Left kidney (tissue), 8 donors: ENCODE measurements at places on chromosomes 7 and 10. TPM values are rescaled to one million over a fixed set of nuclear protein-coding genes. Genes with fewer than 3 reads are reported as not detected.

MYL10 gene
- polyA plus RNA-seq = 0.37 TPM

NEUROD6 gene
- polyA plus RNA-seq = not detected

ARHGEF35 gene
- polyA plus RNA-seq = 24.0 TPM

CARD11 gene
- 1.1 TPM for polyA plus RNA-seq

GLI3 gene
- 18.9 TPM for polyA plus RNA-seq

LIPF gene
- 0.47 TPM for polyA plus RNA-seq

PDK4 gene
- 17.4 TPM for polyA plus RNA-seq

TMEM213 gene
- 39.2 TPM for polyA plus RNA-seq

AKR1C2 gene
- polyA plus RNA-seq = 8.5 TPM

C10orf90 gene
- polyA plus RNA-seq = 0.45 TPM

PDCD4 gene
- 263 TPM for polyA plus RNA-seq

A1CF gene
- 9.9 TPM for polyA plus RNA-seq

MYH16 gene
- 0.20 TPM for polyA plus RNA-seq

CCAR1 gene
- 254 TPM for polyA plus RNA-seq

ZNF503 gene
- polyA plus RNA-seq = 45.2 TPM

PIK3AP1 gene
- 4.5 TPM for polyA plus RNA-seq
